DND-41 (cell line): ENCODE measurements at places on chromosomes 3 and 15.

GRCh38 chr3:155869691-155870090 lies 759 bp upstream of the GMPS start:
- no peak for DNase-seq

DNA sequence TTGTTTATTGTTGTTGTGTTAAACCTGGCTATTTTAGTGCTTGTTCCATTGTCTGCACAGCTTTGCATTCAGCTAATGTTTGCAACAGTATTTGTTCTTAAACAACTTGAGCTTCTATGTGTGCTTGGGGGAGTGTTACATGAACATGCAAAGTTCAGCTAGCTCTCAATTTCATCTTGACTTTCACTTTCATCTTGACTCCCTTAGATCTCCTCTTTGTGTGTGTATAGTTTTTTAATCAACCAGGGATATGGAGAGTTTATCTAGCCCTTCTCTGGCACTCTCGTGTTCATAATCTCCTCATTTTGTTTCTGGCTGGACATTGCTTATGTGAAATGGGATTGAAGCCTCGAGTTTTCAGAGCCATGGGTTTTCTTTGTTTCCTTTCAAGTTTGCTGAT lies 212.4 kb upstream of the ZBTB20 start:
- no peak for DNase-seq

GRCh38 chr3:67685499-67685898 lies 31.1 kb upstream of the SUCLG2 start:
- no peak for DNase-seq

DNA sequence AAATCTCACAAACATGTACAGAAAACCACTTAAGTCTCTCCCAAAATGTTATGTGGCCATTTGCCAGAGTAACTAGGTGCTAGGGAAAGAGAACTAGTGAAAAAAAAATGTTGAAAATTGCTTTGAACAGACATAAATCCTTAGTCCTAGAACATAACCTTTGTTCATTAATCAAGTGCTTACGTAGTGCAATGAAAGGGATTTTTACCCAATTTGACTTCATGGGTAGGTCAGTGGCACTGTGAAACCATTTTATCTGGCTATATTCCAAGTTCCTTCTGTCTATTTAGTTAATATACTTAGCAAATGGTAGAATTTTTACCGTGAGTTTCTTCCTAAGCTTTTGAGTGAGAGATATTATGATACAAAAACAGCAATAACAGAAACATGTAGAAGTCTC lies 209.4 kb downstream of the DIPK2A start:
- no peak for DNase-seq

- no peak for DNase-seq
These were observed 134.9 kb upstream of the IQSEC1 start for GRCh38 chr3:13207975-13208705.

GRCh38 chr3:64259636-64260035 lies 34.4 kb upstream of the PRICKLE2 start:
- DNase-seq, result no peak

GRCh38 chr3:169563775-169564059 lies 99.8 kb downstream of the MECOM start:
- DNase-seq, result no peak

- no peak for DNase-seq
These were observed 38.3 kb upstream of the ARHGEF3 start for GRCh38 chr3:56839784-56840715.

DNA sequence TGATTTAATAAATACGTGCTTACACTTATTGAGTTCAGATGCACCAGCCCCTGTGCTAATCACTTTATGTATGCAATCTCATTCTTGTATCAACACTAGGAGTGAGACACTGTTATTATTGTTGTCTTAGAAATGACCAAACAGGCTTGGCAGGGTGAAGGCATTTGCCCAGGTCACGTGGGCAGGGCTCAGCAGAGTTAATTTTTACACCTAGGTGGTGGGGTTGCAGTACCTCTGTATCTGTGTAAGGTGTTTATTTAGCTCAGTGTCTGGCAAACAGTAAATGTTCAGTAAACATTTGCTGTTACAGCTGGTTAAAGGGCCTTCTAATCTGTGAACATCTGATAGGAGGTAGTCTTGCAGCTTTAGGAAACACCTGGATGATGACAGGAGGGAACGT lies 200.0 kb downstream of the CACNA2D3 start:
- no peak for DNase-seq

- DNase-seq, result no peak
These were observed 31.7 kb upstream of the RAB11A start for GRCh38 chr15:65837301-65838294.

DNA sequence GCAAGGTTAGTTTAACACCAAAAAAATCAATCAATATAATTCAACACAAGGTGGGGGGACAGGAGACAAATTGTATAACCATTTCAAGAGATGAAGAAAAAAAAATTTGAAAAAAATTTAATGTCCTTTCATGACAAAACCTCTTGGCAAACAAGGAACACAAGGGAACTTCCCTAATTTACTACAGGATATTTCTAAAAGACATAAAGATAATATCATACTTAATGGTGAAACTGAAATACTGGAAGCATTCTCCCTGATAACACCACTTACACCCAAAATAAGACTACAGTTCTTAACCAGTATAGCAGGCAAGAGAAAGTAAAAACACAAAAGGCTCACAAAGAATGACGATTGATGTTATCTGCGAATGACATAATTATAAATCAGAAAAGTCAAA lies 44.7 kb downstream of the IFT57 start:
- no peak for DNase-seq

GRCh38 chr15:99844150-99844549 lies 110.9 kb upstream of the LYSMD4 start:
- DNase-seq, result no peak

GRCh38 chr15:82228750-82229149 lies 33.8 kb downstream of the EFL1 start:
- no peak for DNase-seq

DNA sequence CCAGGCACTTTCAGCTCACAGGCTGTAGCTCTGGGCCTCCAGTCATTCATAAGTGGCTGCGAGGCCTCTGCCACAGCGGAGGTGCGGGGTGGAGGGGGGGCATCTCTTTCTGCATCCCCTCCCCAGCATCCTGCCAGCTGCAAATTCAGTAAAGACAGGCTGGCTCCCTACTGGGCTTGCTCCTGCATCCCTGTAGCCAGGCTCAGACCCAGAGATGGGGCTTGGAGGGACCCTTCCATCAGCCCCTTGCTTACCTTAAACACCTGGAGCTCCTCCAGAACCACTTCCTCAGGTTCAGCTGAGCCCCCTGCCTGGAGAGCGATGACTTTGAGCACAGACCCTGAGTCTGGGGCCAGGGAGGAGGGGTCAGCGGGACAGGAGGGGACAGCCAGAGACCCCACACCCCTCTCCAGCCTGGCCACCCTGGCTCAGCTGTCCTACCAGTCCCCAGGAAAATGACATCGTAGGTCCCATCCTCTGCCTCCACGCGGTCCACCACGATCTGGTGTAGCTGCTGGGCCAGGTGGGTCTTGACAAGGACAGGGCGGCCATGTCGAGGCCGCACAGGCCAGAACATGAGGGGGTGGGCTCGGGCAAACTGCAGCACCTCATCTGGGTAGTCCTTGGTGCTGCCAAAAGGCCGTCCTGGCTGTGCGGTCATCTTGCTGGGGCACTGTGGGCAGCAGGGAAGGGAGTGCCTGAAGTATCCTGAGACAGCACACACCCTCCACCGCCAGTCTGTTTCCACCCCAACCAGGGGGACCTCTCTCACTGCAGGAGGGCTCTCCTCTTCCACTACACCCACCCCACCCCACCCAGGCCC lies 5.3 kb downstream of the SEMA3G start:
- no peak for DNase-seq

GRCh38 chr3:42067326-42067725 lies 23.8 kb upstream of the TRAK1 start:
- DNase-seq, result no peak

- DNase-seq, result no peak
These were observed 27.6 kb upstream of the BNC1 start for GRCh38 chr15:83312071-83312470.

DNA sequence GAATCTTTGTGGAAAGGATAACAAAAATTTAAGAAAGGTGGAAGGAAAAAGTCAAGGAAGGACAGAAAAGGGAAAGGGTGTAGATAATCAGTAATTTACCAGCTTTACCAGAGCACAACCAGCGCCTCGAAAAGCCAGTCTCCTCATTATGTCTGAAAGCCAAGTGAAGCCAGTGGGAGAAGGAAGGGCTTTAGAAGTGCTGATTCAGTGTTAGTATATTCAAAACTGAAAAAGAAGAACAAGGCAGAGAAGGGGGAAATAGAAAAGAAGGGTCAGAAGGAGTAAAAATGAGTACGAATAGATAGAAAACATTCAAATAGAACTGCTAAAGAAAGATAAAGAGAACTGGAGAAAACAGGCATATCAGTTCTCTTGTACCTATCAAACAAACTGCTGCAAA lies 4.1 kb downstream of the PBRM1 start:
- DNase-seq, result no peak

GRCh38 chr3:171774521-171774920 lies 35.8 kb downstream of the PLD1 start:
- DNase-seq, result no peak

DNA sequence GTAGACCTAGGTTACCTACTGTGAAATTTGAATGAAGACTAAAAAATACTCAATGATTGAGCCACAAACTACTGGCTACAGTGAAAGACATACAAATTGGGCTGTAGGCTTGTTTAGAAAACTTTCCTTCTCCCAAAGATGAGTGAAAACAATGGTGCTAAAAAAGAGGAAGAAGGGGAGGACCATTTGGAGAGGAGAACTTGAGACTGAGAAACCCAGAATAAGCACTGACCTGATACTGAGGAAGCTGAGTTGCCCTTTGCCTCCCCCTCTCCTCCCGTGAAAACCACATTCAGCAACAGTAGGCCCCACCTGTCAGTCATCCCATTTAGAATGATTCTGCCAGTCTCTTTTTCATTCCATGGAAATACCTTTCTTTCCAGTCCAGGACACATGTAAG lies 484.0 kb upstream of the TGFBR2 start:
- DNase-seq, result no peak

GRCh38 chr15:58078591-58078990 lies 13.1 kb upstream of the ALDH1A2 start:
- DNase-seq, result no peak

DNA sequence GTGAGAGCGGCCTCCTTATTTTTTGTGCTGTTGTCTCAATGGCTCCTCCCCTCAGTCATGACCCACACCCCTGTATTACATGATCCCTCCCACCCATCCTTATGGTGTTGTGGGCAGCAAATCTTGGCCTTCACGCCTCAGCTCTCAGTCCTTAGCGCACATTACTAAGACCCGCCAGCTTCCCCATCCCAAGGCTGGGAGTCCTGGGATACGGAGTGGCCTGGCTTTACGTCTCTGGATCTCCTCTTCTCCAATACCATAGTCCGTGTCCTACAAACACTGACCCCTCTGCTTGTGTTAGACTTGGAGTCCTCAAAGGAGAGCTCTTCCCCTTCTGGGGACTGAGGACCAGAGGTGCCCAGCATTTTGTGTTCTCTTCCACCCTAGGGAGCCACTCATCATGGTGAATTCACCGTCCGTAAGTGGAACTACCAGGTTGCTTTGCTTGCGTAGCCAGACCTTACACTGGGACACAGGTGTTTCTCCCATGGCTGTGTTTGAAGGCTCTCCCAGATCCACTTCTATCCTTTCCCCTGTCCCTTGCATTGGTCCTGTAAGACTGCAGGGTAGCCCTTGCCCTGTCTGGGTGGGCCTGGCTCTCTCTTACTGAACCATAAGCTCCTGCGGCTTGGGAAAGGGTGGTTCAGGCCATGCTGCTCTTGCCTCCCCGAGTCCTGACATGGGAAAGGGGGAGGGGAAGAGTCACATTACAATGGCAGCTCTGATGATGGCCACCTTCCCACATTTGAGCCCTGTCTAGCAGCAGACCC lies 13.6 kb downstream of the GRM2 start:
- no peak for DNase-seq

DNA sequence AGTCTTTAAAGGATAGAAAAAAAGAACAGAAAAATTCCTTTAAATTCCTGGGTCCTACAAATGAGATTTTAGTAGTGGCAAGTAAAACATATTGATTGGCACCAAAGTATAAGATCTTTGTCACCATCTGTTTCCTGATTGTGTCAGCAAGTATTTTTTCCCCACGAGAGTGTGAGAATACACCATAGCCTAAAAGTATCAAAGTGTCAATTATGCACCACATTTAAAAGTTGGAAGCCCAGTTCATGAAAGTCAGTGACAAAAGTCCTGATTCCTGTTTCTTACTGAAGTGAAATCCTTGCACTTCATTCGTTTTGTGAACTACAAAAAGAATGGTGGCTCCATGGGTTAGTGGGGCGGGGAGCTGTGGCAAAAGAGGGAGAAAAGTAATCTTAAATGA lies 83.8 kb upstream of the DPH6 start:
- DNase-seq, result no peak

GRCh38 chr3:51683566-51683965 lies 12.5 kb downstream of the TEX264 start:
- no peak for DNase-seq

GRCh38 chr15:92845126-92845508 lies 55.0 kb upstream of the CHD2 start:
- no peak for DNase-seq

- DNase-seq, result no peak
These were observed 32.9 kb upstream of the TM4SF4 start for GRCh38 chr3:149441642-149442041.

DNA sequence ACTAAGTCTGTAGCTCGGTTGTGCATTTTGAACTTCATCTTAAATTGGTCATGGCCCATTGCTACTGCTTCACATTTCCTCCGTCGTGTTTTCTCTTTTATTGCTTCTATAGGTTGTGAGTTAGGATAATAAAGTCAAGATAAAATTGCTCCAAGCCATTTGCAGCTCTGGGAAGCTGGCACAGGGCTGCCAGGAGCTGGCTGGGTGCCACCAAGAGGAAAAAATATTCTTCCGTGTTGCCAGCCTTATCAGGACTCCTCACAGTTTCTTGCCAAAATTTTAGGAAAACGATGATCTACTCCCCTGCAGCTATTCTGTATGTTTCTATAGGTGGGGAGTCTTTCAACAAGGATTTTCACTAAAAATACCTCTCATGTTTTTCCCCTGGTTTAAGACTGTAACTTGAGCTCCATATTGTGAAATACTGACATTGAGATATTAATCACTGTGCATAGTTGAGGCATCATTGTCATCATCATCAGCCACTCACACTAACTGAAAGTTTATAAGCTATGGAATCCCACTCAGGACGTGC lies 55.4 kb upstream of the PIAS1 start:
- no peak for DNase-seq

DNA sequence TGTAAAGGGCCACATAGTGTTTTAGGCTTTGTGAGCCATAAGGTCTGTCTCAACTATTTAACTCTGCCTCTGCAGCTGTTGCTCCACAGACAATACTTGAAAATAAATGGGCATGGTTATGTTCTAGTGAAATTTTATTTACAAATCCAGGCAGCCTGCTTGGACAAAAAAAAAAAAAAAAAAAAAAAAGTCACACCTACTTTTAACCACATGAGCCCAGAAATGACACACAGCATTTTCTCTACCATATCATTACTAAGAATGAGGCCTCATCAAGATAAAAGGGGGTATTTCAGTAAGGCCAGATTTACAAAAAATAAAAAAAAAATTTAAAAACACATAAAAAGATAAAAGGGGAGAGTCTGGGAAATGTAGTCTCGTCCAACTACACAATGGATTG lies 1.7 kb upstream of the NGLY1 start:
- no peak for DNase-seq

- DNase-seq, result no peak
These were observed 169.7 kb upstream of the BFSP2 start for GRCh38 chr3:133230195-133230594.

- DNase-seq, result no peak
These were observed 12.1 kb downstream of the NR2F2 start for GRCh38 chr15:96342406-96343112.

GRCh38 chr3:62007036-62007435 lies 366.3 kb downstream of the FEZF2 start:
- DNase-seq, result no peak

GRCh38 chr15:71052356-71052755 lies 62.9 kb upstream of the THSD4 start:
- DNase-seq, result no peak
